Hematopoietic multipotent progenitor cell treated with erythropoietin and hydrocortisone succinate and interleukin-3 and kit ligand, for 4 days (in vitro differentiated cells): ENCODE measurements at places on chromosomes 7 and 10.

- DNase-seq, result peak; percentile 58
These were observed 10.9 kb downstream of the NPFFR1 start for GRCh38 chr10:70272925-70273316.

DNA sequence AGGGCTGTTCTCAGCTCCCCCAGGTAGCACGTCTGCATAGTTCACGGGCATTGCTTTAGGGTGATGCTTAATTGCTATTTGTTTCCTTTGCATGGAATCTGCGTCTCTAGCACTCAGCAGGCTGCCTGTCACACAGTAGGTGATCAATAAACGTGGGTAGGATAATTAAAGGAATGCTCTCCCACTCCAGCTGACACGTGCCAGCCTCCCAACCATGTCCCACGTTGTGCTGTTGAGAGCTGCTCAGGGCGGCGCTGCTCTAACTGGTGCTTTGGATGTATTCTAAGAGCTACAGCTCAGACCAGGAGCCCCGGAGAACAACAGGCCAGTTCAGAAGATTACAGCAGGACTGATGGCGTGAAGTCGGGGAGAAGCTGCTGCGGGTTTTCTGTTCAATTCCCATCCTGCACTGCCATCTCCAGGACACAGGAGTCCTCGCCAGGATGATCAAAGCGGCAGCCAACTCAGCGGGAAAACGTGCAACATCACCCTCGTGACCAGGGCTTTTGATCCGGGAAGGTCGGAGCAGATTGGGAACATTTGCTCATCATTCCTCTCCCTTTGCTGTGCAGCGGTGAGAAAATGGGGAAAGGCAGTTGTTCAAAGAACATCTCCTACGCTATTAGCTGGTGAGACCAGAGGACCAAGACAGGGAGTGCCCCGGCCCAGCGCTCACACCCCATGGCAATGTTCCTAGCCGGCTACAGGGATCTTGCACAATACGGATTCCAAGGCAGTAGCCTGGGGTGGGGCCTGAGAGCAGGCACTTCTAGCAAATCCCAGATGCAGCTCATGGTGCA lies 50.5 kb upstream of the FOXK1 start:
- peak; percentile 80 for DNase-seq

- no peak for DNase-seq
These were observed 118.7 kb upstream of the PTN start for GRCh38 chr7:137462074-137462715.

- no peak for DNase-seq
These were observed 37.6 kb downstream of the ANK3 start for GRCh38 chr10:60352105-60352504.

DNA sequence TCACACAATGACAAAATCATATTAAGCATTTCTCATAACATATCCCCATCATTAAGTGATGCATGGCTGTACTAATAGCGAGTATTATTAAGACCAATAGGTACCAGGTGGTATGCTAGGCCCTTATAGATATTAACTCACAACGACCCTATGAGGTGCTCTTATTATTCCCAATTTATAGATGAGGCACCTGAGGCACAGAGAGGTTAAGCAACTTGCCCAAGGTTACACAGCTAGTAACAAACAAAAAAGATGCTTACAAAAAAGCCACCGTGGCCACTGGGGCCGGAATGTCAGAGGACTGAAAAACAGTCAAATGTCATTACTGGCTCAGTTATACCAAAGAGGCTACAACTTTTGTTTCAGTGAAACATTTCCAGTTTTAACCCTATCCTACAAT lies 96.0 kb downstream of the OR13A1 start:
- DNase-seq, result no peak

GRCh38 chr10:89580243-89580642 lies 44.8 kb upstream of the SLC16A12 start:
- DNase-seq, result no peak

DNA sequence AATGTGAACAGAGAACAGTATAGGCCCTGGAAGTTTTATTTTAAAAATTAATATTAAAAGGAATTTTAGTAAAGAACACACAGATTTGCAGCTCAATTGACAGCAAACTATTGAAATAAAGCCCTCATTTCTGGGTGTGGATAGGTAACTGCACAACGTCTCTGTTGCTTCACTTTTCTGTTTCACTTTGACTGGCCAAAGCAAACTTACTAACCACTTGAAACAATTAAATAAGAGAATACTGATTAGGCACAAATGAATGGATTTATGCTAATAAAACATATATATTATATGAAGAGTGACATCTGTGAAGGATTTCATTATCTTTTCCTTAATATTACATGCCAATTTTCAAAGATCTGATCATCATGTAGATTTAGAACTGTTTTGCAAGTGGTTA lies 11.9 kb downstream of the ZNF804B start:
- no peak for DNase-seq

GRCh38 chr10:75187961-75188426 lies 22.6 kb upstream of the VDAC2 start:
- peak; percentile 83 for DNase-seq

GRCh38 chr7:28211006-28211405 lies 30.4 kb upstream of the JAZF1 start:
- DNase-seq, result peak; percentile 33

DNA sequence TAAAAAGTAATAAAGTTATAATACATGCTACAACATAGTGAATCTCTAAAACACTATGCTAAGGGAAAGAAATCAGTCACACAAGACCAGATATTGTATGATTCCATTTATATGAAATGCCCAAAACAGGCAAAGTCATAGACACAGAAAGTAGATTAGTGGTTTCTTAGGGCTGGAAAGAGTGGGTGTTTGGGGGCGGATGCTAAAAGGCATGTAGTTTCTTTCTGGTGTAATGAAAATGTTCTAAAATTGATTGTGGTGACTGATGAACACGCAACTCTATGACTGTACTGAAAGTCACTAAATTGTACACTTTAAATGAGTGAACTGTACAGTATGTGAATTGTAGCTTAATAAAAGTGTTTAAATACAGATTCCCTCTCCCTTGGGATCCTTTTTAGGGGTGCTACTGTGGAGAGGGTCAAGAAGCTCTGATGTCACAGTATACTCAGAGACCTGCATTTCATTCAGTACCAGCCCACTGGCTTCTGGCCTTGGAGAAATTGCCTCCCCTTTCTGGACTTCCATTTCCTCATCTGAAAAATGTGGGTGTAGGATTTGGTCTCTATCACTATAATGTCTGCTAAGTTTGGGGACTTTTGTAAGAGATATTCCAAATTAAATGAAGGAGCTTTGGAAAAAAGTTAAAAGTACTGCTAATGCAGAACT lies 46.4 kb downstream of the AOAH start:
- DNase-seq, result no peak

GRCh38 chr10:88531392-88532052 lies 51.6 kb downstream of the RNLS start:
- no peak for DNase-seq

DNA sequence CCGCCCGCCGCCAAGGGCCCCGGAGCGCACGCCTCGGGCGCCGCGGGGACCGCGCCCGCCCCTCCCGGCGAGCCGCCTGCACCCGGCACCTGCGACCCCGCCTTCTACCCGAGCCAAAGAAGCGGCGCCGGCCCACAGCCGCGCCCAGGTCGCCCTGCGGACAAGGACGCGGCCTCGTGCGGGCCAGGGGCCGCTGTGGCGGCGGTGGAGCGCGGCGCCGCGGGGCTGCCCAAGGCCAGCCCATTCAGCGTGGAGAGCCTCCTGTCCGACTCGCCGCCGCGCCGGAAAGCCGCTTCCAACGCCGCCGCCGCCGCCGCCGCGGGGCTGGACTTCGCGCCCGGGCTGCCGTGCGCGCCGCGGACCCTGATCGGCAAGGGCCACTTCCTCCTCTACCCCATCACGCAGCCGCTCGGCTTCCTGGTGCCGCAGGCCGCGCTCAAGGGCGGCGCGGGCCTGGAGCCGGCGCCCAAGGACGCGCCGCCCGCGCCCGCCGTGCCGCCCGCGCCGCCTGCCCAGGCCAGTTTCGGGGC lies 3.5 kb downstream of the UNCX start:
- DNase-seq, result no peak

DNA sequence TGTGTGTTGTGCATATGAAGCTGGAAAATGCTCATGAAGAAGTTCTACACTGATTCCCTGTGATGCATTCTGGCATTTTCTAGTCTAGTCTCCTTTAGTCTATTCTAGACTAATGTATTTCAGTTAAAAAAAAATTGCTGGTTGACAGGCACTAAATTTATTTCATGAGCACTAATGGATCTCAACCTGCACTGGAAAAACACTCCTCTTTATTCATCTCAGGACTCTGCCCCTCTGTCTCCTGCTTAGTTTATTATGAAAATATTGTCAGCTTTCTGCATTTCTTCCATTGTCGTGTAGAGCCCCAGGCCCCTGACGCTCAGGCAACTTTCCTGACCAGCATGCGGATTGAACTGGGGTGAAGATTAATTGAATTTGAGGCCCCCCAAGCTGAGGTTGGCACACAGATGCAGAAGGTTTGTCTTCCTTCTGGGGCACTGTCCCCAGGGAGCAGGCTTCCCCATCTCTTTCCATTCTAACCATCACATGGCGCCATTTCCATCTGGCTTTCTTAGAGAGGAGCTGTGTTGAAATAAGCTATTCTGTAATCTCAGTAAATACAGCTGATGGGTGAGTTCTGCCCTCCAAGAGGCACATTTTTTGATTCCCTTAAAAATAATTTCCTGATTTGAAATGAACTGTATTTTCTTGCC lies 128.7 kb downstream of the INSYN2A start:
- no peak for DNase-seq

DNA sequence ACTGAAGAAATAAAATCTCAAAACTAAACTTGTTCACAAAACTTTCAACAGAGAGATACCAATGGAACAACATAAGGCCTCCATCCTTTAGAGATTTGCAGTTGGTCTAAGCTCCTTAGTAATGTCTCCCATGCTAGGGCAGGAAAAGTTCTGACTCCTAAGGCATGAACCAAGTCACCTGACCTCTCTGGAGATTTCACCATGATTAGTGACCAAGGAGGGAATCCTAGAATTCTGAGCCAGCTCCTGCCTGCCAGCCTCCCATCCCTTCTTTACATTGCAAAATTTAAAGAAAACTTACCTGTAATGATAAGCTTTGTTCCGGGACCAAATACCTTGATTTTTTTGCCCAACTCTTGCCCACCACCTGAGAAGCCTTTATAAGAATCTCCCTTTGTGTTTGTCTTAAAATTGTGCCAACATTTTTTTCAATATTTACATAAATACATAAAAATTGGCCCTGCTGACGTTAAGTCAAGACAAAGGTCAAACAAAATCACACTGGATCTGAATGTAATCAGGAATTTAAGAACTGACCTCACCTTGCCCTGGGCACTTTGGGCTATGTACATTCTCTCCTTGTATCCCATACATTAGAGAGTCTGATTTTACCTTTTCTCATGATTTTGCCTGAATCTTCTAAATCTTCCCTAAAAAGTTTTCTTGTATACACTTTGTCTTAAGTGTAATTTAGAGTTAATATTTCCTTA lies at the start of gene TARP:
Gene TARP (minus strand): TSS at position 351 of the 710 bp plus-strand sequence.
- no peak for DNase-seq

DNA sequence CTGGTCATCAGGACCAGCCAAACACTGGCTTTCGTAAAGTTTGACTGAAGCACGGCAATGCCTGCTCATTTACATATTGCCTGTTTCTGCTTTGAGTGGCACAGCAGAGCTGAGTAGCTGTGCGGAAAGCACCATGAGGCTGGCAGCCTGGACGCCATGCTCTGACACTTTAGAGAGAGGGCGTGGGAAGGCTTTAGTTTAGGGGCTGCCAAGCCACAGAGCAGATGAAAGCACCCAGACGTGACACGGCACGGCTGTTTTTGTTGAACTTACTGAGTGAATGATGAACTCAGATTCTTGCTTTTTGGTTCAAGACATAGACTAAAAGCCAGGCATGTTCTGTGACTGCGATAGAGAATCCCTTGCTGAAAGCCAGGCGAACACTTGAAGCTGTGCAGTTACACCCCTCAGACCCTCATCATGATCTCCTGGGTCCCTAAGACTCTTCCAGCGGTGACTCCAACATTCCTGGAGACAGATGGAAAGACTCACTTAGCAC lies 182.1 kb downstream of the ZMYND11 start:
- DNase-seq, result no peak

DNA sequence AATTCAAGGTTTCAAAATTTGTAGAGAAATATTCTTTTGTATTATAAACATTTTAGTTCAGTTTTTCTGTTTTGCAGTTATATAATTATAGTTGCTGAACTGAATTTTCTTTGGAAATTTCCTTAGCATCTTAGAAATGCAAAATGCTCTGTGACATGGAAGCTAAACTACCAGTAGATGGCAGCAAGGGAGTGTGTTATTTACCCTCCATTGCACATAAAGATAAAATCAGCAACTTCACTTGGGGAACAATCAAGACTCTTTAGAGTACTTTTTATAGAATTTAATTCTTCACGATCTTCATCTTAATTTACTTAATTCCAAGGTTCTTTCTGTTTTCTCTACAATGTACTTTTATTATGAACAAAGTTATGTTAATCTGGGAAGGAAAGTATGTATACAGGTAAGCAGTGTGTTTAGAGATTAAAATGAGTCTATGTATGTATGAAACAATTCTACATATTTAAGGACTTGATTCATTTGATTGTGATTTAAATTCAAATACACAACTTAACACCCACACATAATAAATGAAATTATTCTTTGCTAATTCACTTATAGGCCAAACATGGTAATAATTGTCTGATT lies 404.2 kb downstream of the THSD7A start:
- DNase-seq, result peak; percentile 84

DNA sequence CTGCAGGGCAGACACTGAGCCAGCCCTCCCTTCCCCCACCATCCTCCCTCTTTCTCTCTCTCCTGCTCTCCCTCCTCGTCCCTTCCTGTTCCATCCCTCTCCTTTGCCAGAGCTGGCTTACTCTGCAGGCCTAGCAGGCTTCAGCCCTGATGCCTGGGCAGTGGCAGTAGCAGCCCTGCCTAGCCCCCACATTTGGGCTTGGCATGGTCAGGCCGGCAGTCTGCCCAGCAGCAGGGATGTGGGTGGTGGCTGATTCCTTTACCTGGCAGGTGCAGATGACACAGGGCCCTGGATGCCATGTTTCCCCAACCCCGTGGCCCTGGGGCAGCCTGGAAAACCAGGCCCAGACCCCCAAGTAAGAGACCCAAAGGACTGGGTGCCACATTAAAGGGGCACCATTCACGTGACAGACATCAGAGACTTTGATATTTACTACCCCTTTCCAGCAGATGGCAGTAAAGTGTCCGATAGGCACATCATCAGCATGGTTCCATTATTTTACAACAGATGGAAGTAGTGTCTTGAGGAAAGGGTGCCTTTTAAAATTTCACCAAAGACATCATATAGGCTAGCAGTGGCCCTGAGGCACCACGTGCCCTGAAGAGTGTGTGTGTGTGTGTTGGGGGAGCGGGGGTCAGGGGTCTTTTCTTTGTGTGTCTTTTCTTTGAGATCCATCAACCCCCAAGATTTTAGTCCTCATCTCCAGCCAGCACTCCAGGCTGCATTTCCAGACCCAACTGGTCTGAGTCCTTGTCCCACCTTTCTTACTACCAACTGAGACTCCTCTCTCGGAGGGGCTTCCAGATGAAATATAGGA lies 5.9 kb downstream of the KCP start:
- DNase-seq, result peak; percentile 86

GRCh38 chr7:123821320-123821719 lies 23.6 kb upstream of the HYAL4 start:
- no peak for DNase-seq

DNA sequence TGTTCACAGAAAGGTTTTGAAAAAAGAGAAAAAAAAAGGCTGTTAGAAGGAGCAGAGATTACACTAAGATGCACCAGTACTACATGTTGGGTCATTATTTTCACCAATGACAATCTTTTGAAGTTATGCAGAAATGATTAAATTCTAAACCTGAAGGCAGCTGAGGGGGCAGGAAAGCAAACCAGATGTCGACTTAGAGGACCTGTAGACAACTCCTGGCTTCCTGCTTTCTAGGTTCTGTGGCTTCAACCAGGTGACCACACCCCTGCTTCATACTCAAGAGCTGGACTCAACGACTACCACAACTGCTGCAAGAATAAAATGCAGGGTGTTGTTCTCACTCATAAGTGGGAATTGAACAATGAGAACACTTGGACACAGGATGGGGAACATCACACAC lies 30.0 kb downstream of the MYOF start:
- no peak for DNase-seq
